ENCODE measurements at places on chromosomes 16 and 17. TPM values are rescaled to one million over a fixed set of nuclear protein-coding genes. Genes with fewer than 3 reads are reported as not detected.

ITGAD gene
- not detected for total RNA-seq

TMEM97 gene
- total RNA-seq = 25.8 TPM

HOXB1 gene
- not detected for total RNA-seq

BAHCC1 gene
- 10.6 TPM for total RNA-seq

RPS2 gene
- total RNA-seq = 1,359 TPM

RAD51C gene
- 37.8 TPM for total RNA-seq

ANKFN1 gene
- total RNA-seq = 16.6 TPM

USP6 gene
- 0.23 TPM for total RNA-seq

KRTAP1-3 gene
- not detected for total RNA-seq

TSEN54 gene
- total RNA-seq = 10.4 TPM

CD300H gene
- total RNA-seq = not detected

All from diencephalon (tissue), 1 donor.